Gastroesophageal sphincter (tissue), 4 donors: ENCODE measurements at places on chromosomes 4 and X.

DNA sequence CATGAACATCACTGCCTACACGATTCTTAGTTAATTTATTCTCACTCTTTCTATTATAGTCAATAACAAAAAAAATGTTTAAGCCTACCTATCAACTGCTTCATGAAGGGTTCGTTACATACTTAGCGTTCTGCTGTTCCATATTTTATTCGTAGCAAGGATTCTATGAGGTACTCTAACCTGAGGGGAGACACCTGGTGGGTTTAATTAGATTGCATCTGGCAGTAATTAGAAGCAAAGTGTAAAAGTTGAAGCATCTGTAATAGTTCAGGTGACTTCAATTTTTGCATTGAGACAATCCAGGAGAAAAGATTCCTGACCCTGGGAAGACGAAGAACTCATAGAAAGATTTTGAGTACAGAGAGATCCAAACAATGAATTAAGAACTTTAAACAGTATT, 1655.8 kb upstream of the TENM3 start:
- no peak for ATAC-seq

- ATAC-seq = no peak
These were observed 175.6 kb downstream of the SNCA start for GRCh38 chr4:89661173-89661899.

GRCh38 chr4:130659320-130659719, 1563.4 kb downstream of the C4orf33 start:
- ATAC-seq = no peak

DNA sequence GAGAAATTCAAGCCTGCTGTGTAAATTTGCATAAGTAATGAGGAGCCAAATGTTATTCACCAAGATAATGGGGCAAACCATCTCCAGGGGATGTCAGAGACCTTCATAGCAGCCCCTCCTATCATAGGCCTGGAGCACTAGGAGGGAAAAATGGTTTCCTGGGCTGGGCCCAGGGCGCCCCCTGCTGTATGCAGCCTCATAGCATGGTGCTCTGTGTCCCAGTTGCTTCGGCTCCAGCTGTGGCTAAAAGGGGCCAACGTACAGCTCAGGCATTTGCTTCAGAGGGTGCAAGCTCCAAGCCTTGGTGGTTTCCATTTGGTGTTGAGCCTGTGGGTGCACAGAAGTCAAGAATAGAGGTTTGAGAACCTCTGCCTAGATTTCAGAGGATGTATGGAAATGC, 859.3 kb downstream of the RPA4 start:
- no peak for ATAC-seq

DNA sequence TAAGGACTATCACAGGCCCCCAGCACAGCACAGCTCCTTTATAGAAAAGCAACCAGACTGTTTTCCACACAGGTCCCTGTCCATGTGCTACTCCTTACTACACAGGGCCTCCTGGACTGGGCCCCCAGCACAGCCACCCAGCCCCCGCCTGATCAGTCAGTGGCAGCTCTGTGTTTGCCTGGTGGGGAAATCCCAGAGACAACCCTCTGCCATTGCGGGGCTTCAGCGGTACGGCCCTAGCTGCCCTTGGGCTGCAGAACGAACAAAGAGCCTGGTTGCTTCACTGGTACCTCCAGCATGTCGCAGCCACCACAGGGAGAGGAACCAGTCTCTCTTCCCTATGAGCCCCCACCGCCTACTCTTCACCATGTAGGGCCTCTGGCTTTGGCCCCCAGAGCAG, 30.7 kb downstream of the CBR4 start:
- no peak for ATAC-seq
